ENCODE measurements at places on chromosomes 5 and 9. TPM values are rescaled to one million over a fixed set of nuclear protein-coding genes. Genes with fewer than 3 reads are reported as not detected.

DNA sequence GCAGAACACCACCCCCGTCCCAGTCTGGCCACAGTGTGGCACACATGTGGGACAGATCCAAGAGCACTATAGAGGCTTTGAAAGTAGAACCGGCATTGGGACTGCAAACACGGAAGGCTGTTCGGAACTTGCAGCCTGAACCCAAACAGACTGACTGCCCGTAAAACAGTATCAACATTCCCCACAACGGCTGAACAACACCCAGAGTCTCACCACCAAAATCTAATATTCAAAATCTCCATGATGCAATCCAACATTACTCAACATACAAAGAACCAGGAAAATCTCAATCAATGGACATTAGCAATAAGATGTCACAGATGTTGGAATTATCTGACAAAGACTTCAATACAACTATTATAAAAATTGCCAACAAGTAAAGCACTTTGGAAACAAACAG is 82.3 kb downstream of the ROR2 start:
- DNase-seq: no peak

Gene INSL4
- 0.03 TPM for polyA plus RNA-seq

Gene SPARC
- 5,281 TPM for polyA plus RNA-seq

Gene LEAP2
- 0.36 TPM for polyA plus RNA-seq

Gene C9orf153
- not detected for polyA plus RNA-seq

All from IMR-90 (cell line).